ENCODE measurements at places on chromosomes 7 and 10.

DNA sequence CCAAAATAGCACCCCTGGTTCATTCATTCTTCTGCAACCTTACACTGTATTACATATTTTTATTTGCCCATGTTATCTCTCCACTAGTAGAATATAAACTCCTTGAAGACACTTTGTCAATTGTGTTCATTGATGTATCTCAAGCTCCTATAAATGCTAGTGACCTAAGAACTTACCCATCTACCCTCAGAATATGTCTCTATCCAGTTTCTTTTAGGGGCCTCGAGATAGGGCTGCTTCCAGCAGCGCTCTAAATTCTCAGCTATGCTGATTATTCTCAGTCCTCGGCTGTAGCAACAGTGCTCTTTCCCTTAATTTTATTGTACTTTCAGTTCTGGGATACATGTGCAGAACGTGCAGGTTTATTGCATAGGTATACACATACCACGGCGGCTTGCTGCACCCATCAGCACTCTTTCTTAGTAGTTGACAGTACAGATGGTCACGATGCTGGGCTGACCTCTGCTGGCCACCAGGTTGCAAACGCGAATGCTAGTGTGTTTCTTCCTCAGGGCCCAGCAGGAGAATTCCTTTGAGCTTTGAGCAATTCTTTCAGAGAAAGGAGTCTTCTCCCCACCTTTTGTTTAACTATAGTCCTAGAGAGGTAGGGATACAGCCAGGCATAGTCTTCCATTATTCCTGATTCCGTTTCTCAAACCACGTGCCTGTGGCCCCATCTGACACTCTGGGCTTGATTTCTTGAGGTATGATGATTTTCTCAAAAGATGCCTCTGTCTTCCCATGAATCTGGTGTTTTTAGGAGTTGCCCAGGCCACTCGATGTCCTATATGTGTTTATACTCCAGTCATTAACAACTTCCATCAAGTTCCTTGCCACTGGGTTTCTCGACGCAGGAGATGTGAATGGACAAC lies 49.1 kb upstream of the CDC14C start:
- no peak for DNase-seq

GRCh38 chr10:8072211-8072610 lies 17.7 kb downstream of the GATA3 start:
- no peak for DNase-seq

GRCh38 chr10:75685187-75685586 lies 253.8 kb downstream of the LRMDA start:
- no peak for DNase-seq

GRCh38 chr7:132646052-132646451 lies 69.8 kb upstream of the PLXNA4 start:
- no peak for DNase-seq
